ENCODE measurements at places on chromosomes 5 and 9. TPM values are rescaled to one million over a fixed set of nuclear protein-coding genes. Genes with fewer than 3 reads are reported as not detected.

DNA sequence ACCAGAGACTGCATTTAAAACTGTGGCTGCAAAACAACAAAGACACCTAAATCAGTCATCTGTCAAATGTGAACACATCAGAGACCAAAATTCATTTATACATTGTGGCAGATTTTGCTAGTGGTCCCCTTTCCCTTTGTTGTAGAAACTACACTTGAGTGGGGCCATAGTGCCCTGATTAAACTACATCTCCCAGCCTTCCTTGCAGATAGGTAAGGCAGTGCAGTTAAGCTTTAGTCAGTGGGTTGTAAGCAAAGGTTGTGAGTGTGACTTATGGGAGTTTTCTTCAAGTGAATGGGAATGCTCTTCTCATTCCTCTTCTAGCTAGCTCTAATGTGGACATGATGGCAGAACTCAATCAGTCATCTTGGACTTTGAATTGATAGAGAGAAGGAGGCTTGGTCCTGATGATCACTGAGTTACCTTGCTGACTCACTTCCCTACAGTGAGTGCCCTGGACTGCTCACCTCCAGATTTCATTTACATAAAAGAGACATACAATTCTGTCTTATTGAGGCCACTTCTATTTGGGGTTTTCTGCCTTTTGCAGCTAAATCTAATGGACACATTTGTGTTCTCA lies 35.2 kb upstream of the SPARC start:
- no peak for DNase-seq

DNA sequence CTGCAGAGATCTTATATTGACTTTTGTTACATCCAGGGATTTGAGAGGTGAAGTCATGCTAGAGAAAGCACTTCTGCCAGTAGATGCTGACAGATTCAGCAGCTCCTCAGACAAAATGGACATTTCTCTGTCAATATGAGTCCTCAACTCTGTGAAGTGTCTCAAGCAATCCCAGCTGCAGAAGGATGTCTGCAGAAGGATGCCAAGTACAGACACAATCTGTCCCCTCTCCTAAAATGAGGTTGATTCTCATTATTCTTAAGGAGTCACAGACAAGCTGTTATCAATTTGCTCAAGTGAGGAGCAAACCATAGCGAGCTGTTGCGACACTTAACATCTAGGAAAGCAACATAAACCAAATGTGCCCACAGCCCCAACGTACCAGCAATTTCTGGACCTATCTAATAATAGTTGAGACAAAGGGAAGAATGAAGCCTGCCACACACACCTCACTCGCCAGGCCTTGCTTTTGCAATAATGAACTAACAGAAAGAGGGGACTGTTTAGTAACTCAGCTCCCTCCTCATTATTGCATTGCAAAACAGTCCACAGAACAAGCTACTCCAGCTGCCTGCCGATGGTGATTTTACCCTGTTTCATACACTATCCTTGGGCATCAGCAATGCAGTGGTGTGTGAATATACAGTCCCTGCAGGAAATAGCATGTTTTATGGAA lies 364.2 kb upstream of the PDE4D start:
- no peak for DNase-seq

- DNase-seq = no peak
Measured at GRCh38 chr9:13957089-13957488, 356.9 kb downstream of the NFIB start.

GRCh38 chr5:2515180-2515764 lies 236.2 kb downstream of the IRX2 start:
- no peak for DNase-seq

- DNase-seq = no peak
Measured at GRCh38 chr9:127014910-127015540, 100.4 kb downstream of the RALGPS1 start.

- DNase-seq = no peak
Measured at GRCh38 chr5:93579692-93580062, 1.3 kb downstream of the NR2F1-AS1 start.

DNA sequence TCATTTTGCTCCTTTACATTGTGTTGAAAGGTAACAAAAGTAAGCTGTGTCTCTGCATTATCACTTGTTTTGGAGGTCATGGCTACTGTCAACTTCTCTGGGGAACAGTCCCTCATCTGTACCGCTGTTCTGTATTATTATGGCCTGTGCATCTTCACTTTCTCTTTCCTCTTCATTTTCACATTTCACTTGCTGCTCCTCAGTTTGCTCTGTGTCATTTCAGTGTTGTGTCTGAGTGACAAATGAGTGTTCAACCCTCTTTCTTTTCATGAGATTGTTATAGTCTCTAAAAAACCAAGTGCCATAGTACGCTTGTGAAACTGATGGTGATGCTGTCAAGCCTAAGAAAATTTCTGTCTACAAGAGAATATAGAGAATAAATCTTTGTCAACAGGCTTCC lies 122.0 kb upstream of the FER start:
- no peak for DNase-seq

DNA sequence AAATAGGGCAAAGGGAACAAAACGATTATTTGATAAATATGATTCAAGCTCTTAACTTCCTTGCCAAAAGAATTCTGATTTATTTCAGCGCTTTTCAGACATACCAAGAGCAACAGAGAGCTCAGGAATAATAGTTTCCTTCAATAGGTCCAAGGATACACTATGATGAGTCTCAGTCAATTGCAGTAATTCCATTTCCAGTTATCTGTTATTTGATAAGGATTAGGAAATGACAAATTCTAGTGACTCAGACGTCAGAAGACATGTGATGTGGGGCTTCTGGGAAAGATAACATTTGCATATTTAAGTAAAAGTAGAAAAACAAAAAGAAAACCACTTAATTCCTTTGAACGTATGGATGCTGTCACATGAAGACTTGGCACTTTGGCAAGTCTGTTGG lies 1250.8 kb upstream of the CDH18 start:
- no peak for DNase-seq

GRCh38 chr9:121681404-121681803 lies 30.0 kb downstream of the DAB2IP start:
- no peak for DNase-seq

GRCh38 chr5:24904981-24905517 lies 260.3 kb upstream of the CDH10 start:
- DNase-seq = no peak

- DNase-seq = no peak
Measured at GRCh38 chr5:173884402-173885053, 3.6 kb upstream of the CPEB4 start.

DNA sequence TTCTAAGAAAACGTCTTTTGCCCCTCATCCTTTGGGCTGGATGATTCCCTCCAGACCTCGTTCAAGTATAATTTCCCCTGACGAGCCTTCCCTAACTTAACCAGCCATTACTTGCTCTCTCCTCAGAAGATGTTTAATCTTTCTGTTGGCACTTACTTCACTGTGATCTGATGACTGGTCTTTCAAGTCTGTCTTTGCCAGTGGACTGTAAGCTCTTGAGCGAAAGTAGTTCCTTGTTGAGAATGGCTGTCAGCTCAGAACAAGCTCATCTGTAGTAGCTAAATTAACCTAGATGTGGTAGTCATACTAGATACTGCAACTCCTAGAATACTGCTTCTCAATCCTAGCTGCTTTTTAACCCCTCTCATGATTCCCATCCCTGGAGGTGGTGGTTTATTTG lies 125.0 kb downstream of the AOPEP start:
- no peak for DNase-seq

GRCh38 chr5:76942581-76942980 lies 10.3 kb upstream of the CRHBP start:
- DNase-seq = no peak

GRCh38 chr9:87580941-87581438 lies 83.3 kb downstream of the DAPK1 start:
- no peak for DNase-seq

GRCh38 chr9:135701959-135702721 lies at the start of gene KCNT1:
TSS of gene KCNT1 (plus strand) at chr9:135702185. CDS start at chr9:135702259, 74 bp downstream.
- no peak for DNase-seq

- DNase-seq = no peak
Measured at GRCh38 chr5:172839669-172840431, 5.8 kb downstream of the ERGIC1 start.

- DNase-seq = no peak
Measured at GRCh38 chr5:64269164-64269563, 103.5 kb downstream of the RNF180 start.

DNA sequence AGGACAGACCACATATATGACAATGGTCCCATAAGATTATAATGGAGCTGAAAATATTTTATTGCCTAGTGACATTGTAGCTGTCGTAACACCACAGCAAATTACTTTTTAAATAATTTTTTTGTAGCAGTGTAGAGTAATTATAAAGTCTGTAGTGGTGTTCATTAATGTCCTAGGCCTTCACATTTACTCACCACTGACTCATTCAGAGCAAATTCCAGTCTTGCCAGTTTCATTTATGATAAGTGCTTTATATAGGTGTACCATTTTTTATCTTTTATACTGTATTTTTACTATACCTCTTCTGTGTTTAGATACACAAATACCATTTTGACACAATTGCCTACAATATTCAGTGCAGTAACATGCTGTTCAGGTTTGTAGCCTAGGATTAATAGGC lies 67.6 kb downstream of the TLE4 start:
- DNase-seq = no peak

DNA sequence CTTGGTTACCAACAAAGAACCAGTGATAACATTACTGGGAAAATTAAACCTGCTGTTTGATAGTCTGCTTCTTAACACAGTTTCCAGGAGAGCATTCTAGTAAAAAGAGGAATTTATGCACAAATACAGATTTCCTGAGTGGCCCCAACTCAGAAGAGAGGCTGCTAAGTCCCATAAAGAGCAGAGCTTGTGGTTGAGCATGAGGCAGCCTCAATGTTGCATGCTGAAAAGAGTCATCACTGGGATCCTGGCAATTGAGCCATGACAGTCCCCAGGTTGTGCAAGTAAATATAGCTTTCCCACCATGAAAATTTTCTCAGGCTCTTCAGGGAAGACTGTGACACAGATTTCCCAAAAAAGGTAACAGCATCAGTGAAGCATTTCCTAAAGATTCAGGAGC lies 47.5 kb upstream of the ADRB2 start:
- no peak for DNase-seq

DNA sequence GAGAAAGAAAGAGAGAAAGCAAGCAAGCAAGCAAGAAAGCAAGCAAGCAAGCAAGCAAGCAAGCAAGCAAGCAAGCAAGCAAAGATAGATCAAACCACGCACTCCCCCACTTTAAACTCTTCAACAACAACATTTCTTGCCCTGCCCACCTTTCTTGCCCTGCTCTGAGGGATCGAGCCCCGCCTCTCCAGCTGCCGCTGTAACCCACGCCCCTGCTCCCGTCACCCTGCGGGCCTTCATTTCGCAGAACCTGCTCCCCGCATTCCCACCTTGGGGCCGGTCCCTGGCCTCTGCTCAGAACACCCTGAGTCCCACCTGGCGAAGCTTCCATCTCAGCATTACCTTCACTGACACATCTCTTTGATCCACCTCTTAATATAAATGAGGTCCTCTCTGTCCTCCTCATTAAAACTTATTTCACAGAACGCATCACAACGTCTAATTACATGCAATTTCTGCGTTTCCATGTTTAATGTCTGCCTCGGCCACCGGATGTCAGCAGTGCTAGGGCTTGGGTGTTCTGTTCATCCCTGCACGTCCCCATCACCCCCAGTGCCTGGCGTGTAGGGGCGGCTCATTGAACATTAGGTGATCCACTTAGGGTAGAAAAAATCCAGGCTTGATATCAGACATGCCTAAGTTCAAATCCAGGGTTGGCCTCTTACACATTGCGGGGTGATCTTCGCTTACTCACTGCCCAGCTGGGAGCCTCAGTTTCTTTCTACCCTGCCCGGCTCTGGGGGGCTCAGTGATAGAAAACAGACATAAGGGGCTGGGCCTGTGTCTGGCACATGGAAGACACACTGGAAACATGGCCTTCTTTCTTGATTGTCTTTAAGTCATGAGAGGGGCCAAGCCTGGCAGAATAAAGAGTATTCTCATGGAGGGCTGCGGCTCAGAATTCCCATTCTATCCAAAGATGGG lies 187.6 kb downstream of the DAB2IP start:
- no peak for DNase-seq

GRCh38 chr9:126361810-126362238 lies 35.2 kb downstream of the MVB12B start:
- DNase-seq = no peak

DNA sequence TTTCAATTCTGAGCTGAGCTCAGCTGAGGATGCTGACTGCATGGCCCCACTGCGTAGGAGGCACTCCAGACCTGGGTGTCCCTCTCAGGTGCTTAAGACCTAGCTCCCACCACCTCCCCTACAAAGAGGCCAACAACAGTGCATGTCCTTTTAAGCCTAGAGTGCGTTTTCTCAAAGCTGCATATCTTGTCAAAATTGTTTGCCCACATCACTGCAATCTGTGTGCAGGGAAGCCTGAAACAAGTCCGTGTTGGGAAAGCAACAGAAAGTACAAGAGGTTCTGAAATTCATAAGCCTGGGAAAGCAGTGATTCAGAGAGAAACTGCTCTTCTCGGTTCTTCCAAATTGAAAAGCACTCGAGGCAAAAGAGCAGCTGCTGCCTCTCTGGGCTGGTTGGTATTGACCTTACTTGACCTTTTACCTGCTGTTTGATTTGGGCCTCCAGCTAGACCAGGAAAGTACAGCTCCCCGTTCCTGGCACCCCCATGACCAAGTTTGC lies 238.4 kb downstream of the NR2F1-AS1 start:
- no peak for DNase-seq

GRCh38 chr5:75856056-75856455 lies 138.8 kb upstream of the POC5 start:
- no peak for DNase-seq

- no peak for DNase-seq
Measured at GRCh38 chr5:173734716-173735115, 118.3 kb upstream of the BOD1 start.

DNA sequence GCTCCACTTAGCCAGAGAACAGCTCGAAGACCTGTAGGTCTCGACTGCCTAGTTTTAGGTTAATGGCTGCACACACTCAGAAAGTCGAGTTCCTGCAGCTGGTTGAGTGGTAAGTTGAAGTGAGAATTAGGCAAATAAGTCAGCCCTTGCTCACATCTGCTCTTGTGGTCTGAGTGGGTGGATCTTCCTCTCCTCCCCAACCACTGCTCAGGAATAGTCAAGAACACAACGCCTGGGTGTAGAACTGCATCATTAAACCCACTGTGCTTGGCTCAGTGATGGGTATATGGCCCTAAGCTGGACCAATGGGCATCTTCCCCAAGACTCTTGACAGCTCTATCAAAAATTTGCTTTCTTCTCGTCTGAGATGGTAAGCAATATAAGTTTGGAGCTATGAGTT lies 20.9 kb upstream of the ADAM19 start:
- DNase-seq = no peak

- no peak for DNase-seq
Measured at GRCh38 chr9:133604856-133605255, 4.3 kb downstream of the FAM163B start.

GRCh38 chr9:96661711-96662110 lies 6.6 kb upstream of the PRXL2C start:
- DNase-seq = no peak

The NEUROG1 gene
- not detected for total RNA-seq

The SPAAR gene
- 15.2 TPM for total RNA-seq

The TRIM36 gene
- total RNA-seq = 0.46 TPM

The CD274 gene
- total RNA-seq = 10.4 TPM

The ACTBL2 gene
- total RNA-seq = 0.12 TPM

The ZNF474 gene
- total RNA-seq = not detected

The CATSPER3 gene
- total RNA-seq = not detected

The STC2 gene
- total RNA-seq = 15.8 TPM

The LECT2 gene
- not detected for total RNA-seq

The OTP gene
- not detected for total RNA-seq

The SLCO6A1 gene
- total RNA-seq = not detected

The CER1 gene
- 0.37 TPM for total RNA-seq
